ENCODE measurements at places on chromosomes 2 and 18. TPM values are rescaled to one million over a fixed set of nuclear protein-coding genes. Genes with fewer than 3 reads are reported as not detected.

Gene MYO3B
- 0.03 TPM for polyA plus RNA-seq

Gene ANKRD29
- polyA plus RNA-seq: 0.03 TPM

Gene MYL12B
- 681 TPM for polyA plus RNA-seq

GRCh38 chr18:79604913-79605880, 74.4 kb upstream of the CTDP1 start:
- DNase-seq: no peak

DNA sequence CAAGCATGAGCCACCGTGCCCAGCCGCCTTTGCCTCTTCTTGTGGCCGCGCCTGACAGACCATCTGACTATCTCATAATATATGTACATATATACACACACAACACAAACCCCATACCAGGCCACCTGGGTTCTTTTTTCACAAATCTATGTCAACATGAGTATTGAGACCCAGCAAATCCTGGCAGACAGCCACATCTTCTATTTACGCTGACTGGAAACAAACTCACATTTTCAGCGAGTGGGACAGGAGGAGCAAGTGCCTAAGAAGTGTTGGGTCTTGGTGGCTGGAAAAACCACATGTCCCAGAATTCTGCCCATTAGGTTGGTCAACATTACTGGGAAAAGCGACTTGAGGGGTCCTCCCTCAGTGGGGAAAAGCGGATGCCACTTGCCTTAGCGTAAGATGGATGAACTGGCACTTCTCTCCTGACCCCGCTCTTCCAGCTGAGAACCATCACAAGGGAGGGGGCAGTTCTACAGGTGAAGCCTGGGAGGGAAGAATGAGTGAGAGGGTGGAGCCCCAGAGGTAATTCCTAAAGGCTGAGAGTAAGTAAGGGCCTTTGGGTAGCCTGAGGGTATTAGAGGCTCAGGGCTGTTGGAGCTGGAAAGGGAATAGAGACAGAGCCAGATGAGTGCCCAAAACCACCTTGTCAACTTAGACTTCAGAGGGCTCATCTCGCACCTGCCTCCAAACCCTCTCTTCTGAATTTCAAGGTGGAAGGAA, 1.9 kb downstream of the SCYGR3 start:
- no peak for DNase-seq

DNA sequence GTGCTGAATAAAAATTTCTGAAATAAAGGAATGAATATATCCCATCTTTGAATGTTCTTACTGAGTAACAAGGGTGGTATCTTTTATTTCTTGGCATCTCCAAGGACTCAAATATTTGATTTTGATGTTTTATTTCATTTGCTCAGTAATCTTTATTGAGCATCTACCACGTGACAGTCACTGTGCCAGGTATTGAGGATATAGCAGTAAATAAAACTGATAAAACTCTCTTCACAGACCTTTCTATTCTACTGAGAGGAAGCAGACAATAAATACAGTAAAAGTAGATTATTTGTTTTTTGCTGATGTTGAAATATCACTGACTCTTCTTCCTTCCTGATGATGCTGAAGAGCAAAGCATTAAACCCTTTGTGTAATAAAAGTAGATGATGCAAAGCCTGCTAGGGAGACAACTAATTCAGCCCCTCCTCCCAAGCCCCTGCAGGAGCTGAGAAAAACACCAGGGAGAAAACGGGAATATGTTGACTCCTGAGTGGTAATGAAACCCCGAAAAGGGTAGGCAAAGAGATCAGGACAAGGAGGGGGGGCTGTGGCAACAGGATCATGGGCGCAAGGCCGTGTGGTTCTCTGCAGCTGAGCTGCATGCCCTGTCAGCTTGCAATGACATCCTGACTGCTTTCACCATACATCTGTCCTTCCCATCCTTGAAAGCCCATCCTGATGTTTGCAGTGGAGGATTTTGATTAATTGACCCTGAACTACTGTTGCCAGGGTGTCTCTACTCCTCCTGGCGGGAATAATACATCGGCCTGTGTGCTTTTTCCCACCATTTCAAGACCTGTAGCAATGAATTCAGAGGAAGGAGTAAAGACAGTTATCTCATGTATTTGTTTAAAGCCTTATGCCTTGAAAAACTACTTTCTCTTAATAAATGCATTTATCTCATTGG, 117.4 kb downstream of the EML6 start:
- DNase-seq: no peak

DNA sequence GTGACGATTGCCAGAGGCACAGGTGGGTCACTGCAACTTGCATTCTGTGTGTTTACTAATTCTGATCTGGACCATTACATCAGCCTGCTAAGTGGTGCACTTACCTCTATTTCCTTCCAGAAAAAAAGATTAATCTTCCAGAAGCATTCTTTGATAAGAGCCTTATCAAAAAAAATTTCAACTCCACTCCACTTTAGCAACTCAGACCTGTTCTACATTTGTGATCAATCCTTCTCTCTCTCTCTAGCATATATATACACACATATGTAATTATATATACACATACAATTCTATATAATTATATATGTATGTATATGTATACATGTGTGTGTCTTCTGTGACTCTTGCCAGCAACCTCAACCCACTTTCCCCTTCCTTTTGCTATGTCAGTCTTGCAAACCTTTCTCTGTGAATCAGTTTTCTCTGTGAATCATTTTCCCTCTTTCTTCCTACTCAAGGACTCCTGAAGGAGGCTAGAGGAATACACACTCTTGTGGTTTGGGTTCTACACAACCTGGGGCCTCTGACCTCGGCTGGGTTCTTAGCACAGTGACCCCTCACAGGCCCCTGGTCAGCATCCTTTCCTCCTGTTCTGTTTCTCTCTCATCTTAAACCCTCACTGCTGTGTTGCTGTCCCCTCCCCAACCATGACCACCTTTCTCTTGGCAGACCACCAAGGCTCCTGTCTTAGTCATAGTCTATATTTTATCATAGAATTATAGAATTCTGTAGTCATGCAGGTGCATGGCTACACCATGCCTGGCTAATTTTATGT, 130.4 kb upstream of the PELI1 start:
- no peak for DNase-seq

Measured in endothelial cell of umbilical vein (primary cell).